SJCRH30 (cell line): ENCODE measurements at places on chromosomes 7 and 10. TPM values are rescaled to one million over a fixed set of nuclear protein-coding genes. Genes with fewer than 3 reads are reported as not detected.

DNA sequence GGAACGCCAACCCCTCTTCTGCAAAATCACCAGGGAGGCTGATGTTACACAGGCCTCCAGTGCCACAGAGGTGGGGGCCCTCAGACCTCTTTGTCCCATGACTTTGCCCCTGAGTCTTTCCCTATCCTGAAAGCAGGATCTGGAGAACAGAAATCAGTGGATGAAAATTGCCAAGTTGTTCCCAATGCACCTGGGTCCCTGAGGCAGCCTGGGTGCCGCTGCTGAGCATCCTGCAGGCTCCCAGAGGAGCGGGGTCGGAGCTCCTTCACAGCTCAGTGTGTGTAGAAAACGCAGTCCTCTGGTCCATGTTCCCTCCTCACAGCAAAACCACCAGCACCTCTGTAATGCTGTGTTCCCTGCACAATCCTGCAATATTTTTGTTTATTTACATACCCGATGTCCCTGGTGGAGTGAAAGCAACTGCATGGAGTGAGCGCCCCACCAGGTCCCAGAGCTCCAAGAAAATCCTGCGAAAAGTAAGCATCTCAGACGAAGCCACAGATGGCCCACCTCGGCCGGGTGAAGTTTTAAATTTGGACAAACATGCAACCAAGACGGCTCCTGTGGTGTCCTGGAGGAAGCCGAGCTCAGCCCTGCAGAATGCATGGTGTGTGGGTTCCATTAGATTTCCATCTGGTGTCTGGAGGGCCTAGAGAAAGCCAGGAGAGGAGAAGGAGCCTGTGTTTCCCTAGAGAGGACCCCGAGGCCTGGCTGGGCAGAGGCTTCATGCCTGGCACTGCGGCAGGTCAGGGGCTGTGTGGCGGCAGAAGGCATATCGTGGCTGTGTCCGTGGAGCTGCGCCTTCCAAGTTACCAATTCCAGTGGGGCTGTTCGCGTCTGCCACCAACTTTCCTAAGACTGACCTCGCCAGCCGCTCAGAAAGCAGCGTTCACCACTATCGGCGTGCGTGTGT lies 235.2 kb downstream of the WDR37 start:
- no peak for DNase-seq

DNA sequence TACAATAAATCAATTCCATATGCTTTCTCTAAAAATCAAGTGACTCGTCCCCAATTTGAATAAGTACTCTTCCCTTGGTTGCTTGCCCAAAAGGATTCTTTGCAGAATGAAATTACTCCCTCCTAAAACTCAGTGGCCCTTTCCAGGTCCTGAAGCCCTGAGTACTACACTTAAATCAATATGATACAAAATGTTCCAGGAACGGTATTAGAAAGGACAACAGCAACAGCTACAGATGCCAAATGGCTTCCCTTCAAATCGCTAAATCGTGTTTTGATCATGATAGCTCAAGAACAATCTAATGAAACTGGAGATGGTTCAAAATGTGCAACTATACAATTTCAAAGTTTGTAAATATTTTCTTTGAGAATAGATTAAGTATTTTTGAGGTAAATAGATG lies 59.4 kb downstream of the TPK1 start:
- DNase-seq, result no peak

GRCh38 chr10:119507115-119507514 lies 35.4 kb downstream of the RGS10 start:
- DNase-seq, result no peak

Gene PLCE1
- 4.8 and 5.0 TPM in 2 replicates for total RNA-seq

- peak; percentile 60 for DNase-seq
These were observed 23.1 kb upstream of the ITGA8 start for GRCh38 chr10:15742836-15743235.

DNA sequence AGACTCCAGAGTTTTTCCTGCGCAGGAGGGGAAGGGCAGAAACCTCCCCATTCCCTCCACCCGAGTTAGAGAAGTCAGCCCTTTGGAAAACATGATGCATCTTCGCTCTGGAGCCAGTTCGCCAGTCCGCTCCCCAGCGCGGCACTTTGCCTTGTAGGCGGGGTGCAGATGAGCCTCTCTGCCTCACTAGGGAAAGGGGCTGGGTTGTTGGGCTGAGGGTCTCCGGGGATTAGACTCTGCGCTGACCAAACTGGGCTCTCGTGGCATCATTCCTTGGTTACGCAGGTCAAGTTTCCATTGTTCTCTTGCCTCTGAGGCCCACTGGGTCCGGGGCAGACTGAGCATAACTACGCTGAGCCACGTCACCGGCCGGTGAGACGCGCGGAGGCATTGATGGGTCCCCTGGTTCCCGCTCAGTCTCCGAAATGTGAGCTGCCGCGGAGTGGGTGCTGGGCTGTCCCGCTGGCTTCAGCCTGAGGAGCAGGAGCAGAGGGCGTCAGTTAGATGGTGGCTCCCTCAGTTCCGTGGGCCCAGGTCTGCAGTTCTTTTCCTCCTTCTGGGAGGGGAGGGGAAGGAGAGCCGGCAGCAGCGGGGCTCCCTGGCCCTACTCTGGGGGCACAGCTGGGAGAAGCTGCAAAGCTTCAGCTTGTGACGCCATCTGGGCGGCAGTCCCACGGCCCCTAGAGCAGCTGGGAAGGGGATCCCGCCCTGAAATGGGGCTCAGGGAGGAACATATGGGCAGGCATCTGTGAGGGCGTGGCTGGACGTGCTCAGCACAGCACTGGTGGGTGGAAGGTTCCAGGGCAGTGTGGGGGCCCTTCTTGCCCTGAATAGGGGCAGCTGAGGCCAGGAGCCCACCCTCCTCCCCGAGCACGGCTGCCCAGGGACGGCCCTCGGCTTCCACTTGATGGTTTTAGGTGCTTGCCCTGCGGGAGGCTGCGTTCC lies 121.3 kb upstream of the BTBD16 start:
- DNase-seq, result peak; percentile 96
